ENCODE measurements at places on chromosomes 7 and 10.

- DNase-seq, result no peak
Observed at GRCh38 chr10:121904888-121905287, 22.9 kb downstream of the ATE1 start.

- DNase-seq, result no peak
Observed at GRCh38 chr10:119477444-119477843, 65.1 kb downstream of the RGS10 start.

- DNase-seq, result no peak
Observed at GRCh38 chr10:62433901-62434300, 59.7 kb downstream of the ZNF365 start.

- no peak for DNase-seq
Observed at GRCh38 chr7:45052011-45052410, 36.8 kb downstream of the NACAD start.

DNA sequence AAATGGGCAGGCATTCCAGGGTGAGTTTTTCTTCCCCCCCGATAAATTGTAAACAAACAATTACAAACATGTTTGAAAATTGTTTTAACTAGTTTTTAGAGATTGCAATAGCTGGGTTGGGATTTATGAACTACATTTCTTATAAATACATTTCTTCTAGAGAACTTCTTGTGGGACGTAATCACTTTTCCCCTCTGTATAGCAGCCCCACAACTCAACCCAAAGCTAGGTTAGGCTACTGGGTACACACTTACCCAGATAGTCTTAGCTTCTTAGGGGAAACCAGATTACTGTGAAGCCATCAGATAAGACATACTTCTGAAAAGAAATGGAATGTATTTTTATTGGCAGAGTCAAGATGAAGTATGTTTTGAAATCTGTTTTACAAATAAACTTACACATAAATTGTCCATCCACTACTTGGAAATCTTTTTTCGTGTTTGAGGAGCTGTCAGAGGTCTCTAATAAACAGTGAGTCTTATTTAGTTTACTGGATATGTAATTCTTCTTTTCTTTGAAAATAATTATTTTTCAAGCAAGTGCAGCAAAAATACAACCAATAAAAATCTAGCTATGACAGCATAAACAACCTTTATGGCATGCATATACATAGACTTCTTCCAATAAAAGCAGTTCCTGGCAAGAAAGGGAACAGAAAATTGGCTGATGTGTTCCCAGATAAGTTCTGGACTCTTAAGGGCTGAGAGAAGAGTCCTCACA lies 8.0 kb upstream of the GLRX3 start:
- no peak for DNase-seq

- no peak for DNase-seq
Observed at GRCh38 chr7:119895320-119895719, 377.7 kb upstream of the KCND2 start.

- DNase-seq, result no peak
Observed at GRCh38 chr7:70634071-70634470, 497.9 kb upstream of the GALNT17 start.

- DNase-seq, result no peak
Observed at GRCh38 chr7:39847227-39847626, 102.8 kb upstream of the CDK13 start.

DNA sequence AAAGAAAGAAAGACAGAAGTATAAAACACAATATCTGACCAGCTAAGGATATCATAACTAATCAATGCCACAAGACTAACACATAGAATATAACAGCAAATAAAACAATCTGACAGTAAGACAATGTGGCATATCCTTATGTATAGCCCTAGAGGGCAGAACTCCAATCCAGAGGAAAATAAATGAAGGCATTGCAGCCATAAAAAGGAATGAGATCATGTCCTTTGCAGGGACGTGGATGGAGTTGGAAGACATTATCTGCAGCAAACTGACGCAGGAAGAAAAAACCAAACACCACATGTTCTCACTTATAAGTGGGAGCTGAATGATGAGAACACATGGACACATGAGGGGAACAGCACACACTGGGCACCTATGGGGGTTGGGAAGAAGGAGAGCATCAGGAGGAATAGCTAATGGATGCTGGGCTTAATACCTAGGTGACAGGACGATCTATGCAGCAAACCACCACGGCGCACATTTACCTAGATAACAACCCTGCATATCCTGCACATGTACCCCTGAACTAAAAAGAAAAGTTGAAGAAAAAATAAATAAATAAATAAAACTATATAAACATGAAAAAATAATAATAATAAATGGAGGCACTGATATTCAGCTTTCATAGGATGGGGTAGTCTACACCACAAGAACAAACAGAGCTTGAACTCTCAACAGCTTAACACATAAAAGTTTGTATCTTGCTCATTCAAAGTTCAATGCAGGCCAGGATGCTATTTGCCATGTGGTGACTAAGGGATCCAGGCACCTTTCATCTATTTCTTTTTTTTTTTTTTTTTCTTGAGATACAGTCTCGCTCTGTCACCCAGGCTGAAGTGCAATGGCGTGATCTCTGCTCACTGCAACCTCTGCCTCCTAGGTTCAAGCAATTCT lies 66.1 kb upstream of the KAT6B start:
- DNase-seq, result no peak

DNA sequence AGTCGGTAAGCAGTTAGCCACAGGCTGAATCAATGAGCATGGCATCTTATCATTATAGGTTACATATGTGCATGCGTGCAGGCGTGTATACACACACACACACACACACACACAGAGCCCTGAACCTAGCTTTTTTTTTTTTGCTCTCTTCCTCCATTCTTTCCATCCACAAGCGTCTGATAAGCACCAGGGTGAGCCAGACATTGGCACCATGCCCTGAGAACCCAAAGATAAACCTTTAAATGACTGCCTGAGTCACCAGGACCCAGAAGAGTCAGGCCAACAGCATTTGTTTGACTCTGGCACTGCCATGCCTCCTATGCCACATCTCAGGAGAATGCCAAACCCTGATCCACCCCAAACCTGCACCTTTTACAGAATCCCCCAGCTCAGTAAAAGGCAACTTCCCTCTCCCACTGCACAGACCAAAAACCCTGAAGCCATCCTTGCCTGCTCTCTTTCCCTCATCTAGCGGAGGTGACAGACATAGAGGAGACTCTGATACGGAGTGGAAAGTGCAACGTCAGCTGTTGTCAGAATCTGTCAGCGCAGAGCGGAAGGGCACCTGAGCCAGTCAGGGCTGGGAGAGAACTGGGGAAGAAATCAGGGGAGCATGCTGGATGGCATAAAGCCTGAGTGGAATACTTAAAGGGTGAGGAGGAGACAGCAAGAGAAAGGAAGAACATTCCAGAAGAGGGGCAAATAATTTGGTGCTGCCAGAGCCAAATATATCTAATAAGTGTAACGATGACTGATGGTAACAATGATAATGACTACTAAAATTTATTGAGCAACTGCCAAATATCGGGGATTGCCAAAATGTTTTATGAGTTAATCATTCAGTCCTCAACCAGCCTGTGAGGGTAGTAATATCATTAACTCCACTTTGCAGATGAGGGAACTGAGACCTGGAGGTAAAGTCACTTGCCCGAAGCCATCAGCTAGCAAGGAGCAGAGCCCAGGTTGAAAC lies 3.2 kb downstream of the PARP12 start:
- peak; percentile 78 for DNase-seq

- DNase-seq, result no peak
Observed at GRCh38 chr10:69956741-69957230, 95.9 kb upstream of the MACROH2A2 start.

- no peak for DNase-seq
Observed at GRCh38 chr7:151833691-151834090, 43.2 kb downstream of the PRKAG2 start.

DNA sequence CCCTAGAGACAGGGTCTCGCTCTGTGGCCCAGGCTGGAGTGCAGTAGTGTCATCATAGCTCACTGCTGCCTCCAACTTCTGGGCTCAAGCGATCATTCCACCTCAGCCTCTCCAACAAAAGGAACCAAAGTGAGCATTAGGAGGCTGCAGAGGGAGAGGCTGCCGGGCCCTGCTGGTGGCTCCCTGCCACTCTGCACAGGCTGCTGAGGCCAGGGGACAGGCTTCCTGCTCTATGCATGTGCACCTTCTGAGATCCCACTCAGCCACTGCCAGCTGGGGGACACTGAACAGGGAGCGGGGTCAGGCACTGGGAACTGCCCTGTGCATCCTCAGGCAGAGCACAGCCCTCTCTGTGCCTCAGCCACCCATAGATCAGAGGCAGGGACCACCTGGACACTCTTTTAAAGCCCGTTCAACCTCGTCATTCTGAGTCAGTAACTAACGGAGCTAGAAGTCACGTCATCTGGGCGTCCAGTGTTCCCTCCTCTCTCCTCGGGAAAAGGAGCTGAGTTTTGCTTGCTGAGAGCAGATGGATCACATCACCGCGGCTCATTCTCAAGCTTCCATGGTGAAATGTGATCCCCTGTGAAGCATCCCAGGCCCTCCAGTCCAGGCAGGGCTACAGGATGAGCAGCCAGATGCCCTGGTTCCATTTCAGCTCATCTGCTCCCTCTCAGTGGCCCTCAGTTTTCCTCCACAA lies 109.6 kb downstream of the MYL10 start:
- no peak for DNase-seq

DNA sequence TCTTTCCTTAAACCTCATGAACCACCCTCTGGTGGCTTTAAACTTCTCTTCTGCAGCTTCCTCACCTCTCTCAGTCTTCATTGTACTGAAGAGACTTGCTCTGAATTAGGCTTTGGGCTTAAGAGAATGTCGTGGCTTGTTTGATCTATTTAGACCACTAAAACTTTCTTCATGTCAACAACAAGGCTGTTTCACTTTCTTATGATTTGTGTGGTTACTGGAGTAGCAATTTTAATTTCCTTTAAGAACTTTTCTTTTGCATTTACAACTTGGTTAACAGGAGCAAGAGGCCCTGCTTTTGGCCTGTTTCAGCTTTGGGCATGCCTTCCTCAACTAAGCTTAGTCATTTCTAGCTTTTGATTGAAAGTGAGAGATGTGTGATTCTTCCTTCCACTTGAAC lies 38.1 kb upstream of the CDHR3 start:
- DNase-seq, result peak; percentile 26

- no peak for DNase-seq
Observed at GRCh38 chr7:153939177-153939576, 113.0 kb upstream of the DPP6 start.

- DNase-seq, result no peak
Observed at GRCh38 chr7:91812388-91812787, 68.1 kb downstream of the MTERF1 start.

DNA sequence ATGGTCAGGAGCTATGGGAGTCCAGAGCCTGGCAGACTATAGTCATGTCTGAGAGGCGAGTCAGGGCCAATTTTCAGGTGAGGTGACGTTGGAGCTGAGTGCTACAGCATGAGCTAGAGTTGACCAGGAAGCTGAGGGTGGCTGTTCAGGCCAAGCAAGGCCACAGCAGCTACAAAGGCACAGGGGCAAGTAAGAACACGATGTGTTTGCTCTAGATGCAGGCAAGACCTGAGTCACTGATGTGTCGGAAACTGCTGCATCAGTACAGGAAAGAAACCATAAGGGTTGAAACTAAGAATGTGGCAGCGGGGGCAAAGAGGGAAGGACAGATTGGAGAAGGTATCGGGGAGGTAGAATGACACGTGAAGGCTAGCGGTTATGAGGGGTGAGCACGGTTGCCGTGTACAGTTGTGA lies 11.8 kb upstream of the RRP12 start:
- peak; percentile 20 for DNase-seq

DNA sequence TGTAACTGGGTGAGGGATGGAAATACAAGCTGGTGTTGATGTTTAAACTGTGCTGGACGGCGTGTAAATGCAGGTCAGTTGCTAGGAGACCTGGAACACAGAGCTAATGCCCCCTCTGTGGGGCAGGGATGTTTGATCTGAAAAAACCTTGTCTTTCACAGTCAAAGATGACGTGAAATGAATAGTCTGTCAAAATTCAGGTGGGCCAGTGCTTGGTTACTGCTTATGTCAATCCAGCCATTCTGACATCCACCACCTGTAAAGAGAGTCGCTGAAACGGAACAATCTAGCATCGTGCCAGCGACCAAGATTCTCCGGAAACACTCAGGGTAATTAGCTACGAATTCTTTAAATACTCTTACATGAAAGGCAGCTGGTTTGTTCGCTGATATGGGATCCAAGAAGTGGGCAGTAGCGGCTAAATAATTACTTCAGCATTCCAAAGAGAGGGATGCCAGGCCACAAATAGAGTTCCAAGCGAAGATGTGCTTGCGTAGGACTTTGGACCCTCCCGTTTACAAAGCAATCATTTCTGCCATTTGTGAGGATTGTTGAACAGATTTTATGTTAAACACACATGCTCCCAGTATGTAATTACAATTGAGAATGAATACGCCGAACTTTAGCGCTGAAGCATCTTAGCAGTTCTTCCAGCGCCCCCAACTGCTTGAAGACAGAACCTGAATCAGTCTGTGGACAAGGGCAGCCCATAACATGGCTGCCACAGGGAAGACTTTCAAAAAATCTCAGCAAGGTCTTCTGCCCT lies 7.3 kb upstream of the ASB4 start:
- no peak for DNase-seq

DNA sequence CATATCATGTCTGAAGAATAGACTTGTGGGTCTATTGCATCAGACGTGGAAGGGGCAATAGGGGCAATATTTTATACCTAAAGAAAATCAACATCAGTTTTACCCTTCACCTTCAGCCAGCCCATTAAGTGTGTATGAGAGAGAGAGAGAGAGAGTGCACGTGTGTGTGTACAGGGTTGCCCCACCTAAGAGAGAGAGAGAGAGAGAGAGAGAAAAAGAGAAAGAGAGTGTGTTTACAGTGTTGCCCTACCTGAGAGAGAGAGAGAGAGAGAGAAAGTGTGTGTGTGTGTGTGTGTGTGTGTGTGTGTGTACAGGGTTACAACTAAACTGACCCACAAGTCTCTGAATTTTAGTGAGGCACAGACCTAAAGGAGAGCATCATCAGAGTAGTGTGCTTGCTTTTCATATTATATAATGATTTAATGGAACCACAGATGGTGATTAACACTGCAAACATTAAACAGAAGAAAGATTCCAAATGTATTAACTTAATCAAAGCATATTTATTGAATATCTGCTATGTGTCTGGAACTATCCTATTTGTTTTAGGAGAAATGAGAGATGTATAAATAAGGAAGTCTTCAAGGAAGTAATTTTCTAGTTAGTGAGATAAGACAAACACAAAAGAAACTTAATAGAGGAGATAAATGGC lies 66.8 kb downstream of the CD36 start:
- no peak for DNase-seq

DNA sequence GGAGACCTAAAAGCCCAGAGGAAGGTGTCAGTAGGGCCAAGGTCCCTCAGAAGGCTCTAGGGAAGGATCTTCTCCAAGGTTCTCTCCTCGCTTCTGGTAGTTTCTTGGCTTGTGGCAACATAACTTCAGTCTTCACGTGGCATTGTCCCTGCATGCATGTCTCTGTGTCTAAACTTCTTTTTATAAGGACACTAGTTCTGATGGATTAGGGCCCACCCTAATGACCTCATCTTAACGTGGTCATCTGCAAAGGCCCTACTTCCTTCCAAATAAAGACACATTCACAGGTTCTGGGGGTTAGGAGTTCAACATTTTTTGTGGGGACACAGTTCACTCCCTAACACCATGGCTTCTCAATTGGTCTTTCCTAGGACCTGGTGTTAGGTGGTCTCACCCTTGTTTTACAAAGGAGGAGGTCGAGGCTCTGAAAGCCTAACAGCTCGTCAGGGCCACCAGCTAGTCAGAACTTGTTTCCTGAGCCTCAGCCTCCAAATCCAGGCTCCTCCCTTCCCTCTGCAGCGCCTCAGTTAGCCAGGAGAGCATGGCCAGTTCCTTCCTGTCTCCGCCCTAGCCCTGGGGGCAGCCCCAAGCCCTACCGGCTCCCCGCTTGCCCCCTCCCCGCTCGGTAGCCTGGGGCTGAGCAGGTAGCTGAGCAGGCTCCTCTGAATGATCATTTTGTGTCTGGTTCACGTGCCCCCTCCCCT lies 109.7 kb upstream of the PPIF start:
- DNase-seq, result no peak

All from CD4-positive, alpha-beta T cell treated with Interleukin-17A for 4 hours (primary cell).